Fibroblast of lung (primary cell): ENCODE measurements at places on chromosomes 3 and 15. TPM values are rescaled to one million over a fixed set of nuclear protein-coding genes. Genes with fewer than 3 reads are reported as not detected.

ZBTB20 gene
- 13.4 and 22.5 TPM in 2 replicates for total RNA-seq

CCK gene
- 0.33 and 1.0 TPM in 2 replicates for total RNA-seq

GOLGA6L4 gene
- total RNA-seq: 1.5 TPM in 2 replicates

PPP2R3A gene
- total RNA-seq: 10.5 and 17.5 TPM in 2 replicates

ZNF197 gene
- 20.3 and 20.8 TPM in 2 replicates for total RNA-seq

PLA2G4E gene
- not detected in 2 replicates for total RNA-seq

AQP9 gene
- not detected in 2 replicates for total RNA-seq

MUC20 gene
- under 0.01 and 0.66 TPM in 2 replicates for total RNA-seq

TRPM1 gene
- total RNA-seq: not detected in 2 replicates

BTBD1 gene
- total RNA-seq: 93.2 and 105 TPM in 2 replicates

SLC51A gene
- not detected in 2 replicates for total RNA-seq
